ENCODE measurements at places on chromosomes 6 and 20.

DNA sequence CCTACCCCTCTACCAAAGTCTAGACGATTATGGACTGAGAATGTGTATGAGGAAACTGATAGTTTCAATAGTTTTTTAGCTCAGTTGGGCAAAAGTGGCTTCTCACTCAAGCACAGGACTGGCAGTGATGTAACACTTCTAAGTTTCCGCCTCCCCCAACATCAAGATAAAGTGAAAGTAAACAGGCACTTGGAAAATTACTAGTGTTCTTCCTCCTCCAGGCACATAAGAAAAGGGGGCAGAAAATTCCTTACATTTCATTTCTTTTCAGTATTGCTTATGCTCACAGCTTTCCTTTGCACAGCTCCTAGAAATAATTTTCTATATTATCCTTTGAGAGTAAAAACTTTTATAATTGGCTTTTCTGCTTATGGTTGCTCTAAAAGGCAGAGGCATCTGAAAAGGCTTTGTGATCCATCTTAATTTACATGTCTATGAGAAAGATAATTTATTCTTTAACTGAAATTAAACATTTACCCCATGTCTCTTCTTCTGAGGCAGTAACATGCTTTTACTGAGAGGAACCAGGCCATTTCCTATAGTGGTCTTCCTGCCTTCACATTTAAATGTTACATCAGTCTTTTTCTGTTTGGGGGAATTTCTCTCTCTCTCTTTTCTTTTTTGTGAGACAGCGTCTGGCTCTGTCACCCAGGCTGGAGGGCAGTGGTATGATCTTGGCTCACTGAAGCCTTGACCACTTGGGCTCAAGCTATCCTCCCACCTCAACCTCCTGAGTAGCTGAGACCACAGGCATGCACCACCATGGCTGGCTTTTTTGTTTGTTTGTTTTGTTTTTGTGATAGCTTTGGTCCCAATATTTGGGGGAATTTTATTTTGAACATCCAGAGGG lies 65.0 kb upstream of the EEF1A1 start:
- DNase-seq, result peak; percentile 63

DNA sequence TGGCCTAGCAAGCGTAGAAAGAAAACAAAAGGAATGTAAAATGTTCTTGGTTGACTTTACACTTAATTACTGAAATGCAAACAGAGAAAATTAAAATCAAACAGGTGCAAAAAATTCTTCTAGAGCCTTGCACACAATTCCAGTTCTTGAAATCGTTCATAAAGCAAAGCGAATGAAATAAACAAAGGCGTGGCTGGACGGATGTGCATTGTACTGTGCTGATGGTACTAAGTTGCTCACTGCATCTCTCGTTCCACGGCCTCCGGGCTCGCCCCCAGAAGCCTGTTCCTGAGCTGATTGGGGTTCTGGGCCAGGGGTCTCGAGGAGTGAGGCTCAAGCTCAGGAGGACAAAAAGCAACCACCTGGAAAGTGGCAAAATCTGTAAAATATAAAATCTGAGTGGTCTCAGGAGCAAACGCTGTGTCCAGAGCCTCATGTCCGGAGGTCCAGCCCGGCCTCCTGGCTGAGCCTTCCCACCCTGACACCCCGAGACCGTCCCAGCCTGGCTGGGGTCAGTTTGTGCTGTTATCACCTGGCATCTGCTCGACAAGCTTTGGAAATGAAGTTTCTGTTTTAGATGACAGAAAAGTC lies 71.3 kb downstream of the TTLL2 start:
- DNase-seq, result no peak

GRCh38 chr20:57391439-57392301 lies 474 bp downstream of the RBM38 start:
- peak; percentile 57 for DNase-seq

DNA sequence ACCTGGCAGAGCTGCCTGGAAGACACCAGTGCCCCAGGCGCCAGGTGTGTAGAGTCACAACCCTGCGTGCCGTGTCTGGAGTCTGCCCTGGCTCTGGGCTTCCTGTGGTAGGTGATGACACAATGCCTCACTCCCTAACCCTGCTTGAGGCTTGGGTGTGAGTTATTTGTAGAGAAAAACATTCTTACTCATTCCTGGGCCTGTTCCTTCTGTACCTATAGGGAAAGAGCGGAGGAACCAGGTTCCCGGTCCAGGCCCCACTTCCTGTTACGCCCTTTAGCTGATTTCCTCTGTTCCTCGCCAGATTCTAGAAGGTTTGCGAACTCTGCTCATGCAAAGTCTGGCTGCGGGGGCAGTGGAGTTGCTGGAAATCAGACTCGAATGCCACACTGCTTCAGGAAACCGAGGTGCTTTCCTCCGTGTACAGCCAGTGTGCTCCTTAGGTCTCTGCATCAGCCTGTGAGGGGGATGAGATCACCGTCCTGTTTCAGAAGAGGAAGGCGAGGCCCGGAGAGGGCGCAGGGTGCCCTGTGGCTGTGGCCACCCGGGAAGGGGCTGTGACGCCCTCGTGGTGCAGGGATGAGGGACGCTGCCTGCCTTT lies 67.1 kb upstream of the DUSP22 start:
- DNase-seq, result no peak

DNA sequence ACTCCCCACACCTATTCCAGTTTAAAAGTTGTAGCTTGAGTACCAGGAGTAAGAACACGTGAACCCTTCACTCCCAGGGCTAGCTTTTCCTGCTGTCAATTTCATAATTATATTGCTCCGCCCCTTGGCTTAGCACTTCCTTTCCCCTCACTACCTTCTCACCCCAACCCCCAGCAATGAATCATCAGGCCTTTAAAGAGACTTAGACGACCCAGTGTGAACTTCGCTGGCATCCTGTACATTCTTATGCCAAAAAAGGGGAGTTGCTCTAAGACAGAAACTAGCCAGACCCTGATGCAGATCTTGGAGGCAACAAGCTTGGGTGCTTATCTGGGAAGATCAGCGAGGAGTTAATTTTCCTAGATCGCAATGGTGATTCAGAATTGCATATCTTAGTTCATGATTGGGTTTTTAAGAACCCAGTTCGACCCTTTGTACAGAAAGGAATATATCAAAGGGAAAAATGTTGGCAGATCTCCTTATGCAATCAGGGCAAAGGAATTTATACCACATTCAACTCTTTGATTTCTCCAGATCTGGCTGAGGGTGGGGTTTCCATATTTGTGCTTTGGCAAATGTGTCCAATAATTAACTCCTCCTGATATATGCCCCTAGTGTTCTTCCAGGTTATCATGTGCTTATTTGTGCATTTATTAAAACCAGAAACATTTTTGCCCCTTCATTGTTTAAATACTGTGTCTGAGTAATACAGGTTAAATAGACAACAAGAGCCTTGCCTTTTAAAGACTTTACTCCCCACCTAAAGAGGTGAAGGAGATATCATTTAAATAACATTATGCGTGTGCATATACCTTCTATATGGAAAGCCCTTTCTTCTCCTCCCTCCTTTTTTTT lies 8.1 kb upstream of the ATXN1 start:
- peak; percentile 14 for DNase-seq

DNA sequence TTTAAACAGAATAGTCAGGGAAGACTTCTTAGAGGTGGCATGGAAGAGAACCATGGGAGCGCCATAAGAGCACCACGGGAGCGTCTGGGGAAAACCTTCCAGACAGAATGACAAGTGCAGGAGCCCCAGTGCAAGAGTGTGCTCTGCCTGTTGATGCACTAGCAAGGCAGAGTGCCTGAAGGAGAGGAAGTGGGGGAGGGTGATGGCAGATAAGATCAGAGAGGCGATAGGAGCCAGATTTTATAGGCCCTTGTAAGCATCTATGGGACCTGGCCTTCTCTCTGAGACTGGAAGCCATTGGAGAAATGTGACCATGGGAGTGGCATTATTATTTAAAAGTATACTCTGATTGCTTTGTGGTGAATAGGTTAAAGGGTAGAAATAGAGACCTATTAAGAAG lies 13.1 kb downstream of the FUCA2 start:
- DNase-seq, result no peak

GRCh38 chr6:169388395-169389166 lies 134.9 kb upstream of the THBS2 start:
- no peak for DNase-seq

- peak; percentile 51 for DNase-seq
These were observed 78.8 kb upstream of the ARID1B start for GRCh38 chr6:156698239-156699016.

DNA sequence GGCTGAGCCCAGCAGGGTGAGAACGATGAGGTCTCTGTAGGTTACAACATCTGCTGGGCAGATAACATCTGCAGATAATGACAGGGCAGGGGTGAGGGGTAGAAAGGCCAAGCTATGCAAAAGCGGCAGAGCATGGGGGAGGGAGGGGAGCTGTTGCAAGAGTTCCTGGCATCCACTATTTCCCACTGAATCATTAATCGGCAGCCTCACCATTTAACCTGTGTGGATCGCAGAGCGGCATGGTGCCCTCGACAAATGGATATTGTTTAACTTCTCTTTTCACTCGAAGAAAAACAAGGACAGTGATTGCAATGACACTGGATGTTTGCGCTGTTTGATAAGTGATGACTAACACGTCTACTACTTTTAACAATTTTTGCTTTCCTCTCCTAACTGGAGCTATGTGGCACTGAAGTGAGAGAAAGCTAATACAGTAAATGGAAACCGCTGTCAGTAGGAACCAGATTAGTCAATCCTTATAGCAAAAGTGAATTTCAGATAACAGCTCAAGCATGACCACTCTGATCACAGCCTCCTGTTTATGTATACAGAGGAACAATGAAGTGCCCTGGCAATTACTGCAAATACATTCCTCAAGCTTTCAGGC lies 381.5 kb downstream of the TFAP2A start:
- no peak for DNase-seq

GRCh38 chr6:87669051-87669450 lies 33.0 kb downstream of the AKIRIN2 start:
- peak; percentile 42 for DNase-seq

DNA sequence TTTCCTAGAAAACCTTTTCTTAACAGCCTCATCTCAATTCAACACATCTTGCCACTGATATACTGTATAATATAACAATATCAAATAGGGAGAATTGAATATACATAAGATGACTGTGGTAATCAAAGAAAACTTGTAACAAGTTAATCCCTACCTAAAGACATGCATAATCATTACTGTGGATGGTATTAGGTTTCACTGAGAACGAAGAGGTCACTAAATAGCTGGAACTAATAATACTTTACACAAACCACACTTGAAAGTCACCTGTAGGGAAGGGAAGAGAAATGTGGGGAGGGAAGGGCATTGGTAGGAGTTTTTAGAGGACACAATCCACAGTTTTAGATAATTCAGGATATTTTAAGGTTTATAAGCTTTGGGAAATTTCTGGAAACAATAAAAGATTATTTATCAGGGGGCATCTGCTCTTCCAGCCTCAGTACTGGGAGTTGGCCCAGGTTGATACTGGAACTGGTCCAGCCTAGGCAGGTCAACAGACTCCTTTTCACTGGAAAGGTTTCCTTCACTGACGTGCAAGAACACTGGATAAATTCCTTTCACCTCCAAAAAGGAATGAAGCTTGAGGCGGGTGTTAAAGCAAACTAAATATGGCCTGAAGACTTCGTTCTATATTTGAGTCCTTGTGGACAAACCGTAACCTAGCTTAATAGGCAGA lies 44.0 kb downstream of the MAP7 start:
- DNase-seq, result no peak

GRCh38 chr6:68343901-68344300 lies 291.2 kb upstream of the ADGRB3 start:
- DNase-seq, result peak; percentile 6

DNA sequence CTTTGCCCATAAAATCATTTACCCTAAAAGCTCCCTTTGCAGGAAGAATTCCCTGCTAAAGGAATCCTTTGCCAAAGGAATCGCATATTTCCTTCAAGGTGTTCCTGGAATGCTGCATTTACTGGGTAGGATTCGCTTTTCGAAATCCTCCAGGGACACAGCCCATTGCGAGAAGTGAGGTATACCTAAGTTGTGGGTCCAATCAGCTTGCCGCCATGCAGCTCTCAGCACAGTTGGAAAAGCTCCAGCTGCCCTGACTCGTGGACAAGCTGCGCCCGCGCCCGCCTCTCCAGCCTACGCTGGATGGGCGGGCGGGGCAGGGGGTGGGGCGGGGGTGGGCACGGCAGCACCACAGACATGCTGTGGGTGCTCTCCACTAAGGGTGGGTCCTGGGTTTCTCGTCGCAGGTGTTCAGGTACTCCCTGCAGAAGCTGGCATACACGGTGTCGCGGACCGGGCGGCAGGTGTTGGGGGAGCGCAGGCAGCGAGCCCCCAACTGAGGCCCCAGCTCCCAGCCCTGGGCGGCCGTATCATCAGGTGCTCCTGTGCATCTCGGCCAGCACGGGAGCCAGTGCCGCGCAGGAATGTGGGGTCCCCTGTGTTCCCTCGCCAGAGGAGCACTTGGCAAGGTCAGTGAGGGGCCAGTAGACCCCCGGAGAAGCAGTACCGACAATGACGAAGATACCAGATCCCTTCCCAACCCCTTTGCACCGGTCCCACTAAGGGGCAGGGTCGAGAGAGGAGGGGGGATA lies 1.4 kb downstream of the NNAT start:
- DNase-seq, result no peak

- DNase-seq, result no peak
These were observed 35.2 kb downstream of the PLCG1 start for GRCh38 chr20:41172296-41173140.

DNA sequence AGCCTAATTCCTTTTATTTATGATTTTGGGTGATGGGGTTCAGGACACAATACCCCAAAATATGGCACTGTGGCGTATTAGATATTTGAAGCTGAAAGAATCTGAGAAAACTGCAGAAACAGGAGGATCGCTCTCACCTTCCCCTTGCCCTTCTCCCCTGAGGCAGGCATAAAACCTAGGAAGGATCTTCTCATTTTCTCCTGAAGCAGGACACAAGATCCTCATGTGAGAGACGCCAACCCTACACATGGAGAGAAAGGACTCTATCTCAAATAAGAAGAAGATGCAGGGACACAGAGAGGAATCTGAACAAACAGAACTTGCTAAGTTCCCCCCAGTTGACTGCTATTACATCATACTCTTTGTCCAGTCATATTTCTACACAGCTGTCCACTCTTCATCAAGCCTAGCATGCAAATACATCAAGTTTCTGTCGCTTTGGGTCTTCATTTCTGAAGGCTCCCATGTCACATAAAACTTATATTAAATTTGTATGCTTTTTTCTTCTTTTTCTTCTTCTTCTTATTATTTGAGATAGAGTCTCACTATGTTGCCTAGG lies 109.0 kb downstream of the DTNBP1 start:
- DNase-seq, result no peak

Measured in GM20000 (cell line).